ENCODE measurements at places on chromosomes 3 and 15.

GRCh38 chr15:101534376-101534970 lies 45.0 kb upstream of the PCSK6 start:
- no peak for DNase-seq

DNA sequence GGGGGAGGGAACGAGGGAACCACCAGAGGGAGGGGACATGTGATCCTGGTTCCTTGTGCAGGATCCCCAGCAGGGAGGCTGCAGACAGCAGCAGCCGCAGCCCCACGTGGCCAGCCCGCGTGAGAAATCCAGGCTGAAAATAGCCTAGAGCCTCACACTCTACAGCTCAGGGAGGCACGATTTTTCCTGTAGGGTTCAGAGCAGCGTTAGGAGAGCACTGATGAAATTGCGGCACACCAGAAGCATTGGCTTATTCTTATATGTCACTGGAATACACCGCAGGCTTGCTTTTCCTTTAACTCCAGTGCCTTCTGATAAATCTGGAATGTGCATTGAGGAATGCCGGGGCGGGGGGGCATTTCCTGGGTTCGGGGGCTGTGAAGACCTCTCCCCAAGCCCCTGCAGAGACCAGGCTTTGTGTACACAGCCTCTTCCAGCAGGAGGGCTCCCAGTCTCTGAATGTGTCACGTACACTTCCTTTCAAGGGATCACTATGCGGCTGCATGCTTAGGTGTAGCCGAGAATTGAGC lies 193.0 kb downstream of the ATP10A start:
- no peak for DNase-seq

DNA sequence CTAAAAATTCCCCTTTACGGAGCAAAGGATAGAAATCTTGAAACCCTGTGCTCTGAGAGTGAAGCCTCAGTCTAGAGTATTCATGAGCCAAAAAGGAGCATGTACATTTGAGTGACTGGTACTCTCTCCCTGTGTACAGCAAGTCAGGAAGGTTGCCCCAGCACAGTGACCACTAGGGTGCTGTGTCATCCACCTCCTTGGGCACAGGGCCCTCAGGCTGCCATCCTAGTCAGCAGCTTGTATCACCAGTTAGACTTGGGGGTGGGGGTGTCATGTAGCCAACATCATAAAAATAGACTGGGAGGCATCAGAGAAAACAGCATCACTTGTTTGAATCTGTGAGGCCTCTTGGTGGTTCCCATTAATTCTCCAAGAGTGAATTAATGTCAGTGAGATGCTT lies 12.0 kb downstream of the NME9 start:
- no peak for DNase-seq

DNA sequence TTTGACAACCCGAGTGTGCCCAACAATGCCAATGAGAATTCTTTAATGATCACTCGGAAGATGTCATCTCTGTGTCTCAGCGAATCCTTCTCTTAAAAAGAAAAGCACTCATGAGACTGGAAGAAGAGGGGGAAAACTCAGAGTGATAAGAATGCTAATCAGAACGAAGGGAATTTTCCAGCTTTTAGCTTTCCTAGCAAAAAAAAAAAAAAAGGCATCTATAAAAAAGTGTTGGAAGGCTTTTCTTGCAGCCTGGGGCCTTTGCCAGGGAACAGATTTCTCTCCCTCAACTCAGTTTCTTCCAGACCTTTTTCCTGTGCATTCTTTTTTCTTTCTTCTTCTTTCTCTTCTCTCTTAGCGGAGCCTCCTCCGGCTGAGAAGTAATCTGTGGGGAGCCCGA lies 80.5 kb upstream of the NEO1 start:
- DNase-seq, result no peak

GRCh38 chr3:166743481-166744134 lies 636.5 kb downstream of the ZBBX start:
- no peak for DNase-seq

- no peak for DNase-seq
These were observed 24.2 kb upstream of the CMTM7 start for GRCh38 chr3:32367442-32367841.

DNA sequence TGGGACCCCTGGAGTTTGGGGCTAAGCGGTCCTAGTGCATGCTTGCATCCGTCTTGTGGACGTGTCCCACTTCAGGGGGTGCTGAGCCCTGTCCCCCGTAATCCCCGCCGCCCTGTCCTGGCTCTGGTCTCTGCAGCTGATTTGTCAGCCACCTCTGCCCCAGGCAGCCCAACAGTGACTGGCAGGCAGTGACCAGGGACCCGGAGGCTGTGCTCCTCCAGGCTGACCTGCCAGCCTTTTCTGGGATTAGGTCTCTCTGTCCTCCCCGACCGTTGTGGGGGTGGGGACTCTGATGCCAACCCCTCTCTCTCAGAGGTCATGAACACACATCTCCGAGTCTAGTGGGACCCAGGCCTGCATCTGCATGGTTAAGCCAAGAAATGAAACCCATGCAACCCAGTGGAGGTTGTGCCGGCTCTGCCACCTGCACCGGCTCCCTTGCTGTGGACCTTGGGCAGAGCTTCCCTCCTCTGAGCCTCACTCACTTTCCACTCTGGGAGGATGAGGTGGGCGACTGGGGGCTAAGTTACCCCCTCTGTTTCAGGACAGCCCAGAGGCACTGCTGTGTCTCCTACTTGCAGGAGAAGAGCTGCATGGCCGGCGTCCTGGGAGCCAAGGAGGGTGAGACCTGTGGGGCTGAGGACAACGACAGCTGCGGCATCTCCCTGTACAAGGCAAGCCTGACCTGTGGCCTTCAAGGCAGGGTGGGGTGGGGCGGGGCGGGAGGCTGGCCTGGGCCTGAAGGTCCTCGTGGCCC lies 60.2 kb downstream of the FBLN2 start:
- DNase-seq, result no peak

GRCh38 chr15:59216911-59217310 lies 10.3 kb downstream of the LDHAL6B start:
- no peak for DNase-seq

GRCh38 chr3:73070675-73071575 lies 9.5 kb downstream of the EBLN2 start:
- DNase-seq, result no peak

DNA sequence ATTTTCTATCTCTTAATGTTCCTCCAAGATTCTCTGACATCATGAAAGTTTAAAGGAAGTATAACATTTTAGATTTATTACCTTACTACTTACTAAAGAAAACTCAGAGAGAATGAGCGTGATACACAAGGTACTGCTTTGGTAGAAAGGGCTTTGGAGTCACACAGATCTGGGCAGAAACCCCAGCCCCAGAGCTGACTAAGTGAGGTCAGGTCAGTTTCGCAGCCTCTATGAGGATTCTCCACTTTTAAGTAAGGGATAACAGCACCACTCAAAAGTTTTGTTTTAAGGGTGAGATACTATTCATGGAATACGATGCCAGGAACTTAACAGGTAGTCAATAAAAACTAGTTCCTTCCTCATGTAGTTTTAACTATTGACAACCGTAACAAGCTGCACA lies 76.1 kb downstream of the CLDN11 start:
- no peak for DNase-seq

DNA sequence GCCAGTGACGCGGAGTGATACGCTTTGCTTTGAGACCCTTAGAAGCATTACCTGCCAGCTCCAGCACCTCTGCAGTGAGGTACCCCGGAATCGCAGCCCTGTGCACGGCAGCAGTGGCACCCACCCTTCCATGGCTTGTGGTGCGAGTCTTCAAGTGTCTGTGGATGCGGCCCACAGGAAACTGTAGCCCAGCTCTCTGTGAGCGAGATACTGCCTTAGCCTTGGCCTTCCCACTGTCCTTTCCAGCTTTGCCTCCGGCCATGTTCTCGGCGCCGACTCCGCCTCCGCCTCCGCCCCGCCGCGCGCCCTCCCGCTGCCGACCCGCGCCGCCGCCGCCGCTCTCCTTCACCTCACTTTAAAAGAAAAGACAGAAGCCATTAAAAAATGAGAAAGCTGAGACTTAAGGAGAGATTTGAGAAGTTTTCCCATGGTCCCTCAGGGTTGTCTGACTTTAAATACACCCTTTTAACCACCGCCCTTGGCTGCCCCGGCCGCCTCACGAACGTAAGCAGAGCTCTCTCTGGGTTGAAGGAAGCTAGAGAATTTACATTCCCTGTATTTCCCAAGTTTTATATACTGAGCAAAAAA lies 78.5 kb upstream of the FAM174B start:
- DNase-seq, result no peak

- DNase-seq, result no peak
These were observed 26.2 kb downstream of the RTP3 start for GRCh38 chr3:46524008-46524407.

DNA sequence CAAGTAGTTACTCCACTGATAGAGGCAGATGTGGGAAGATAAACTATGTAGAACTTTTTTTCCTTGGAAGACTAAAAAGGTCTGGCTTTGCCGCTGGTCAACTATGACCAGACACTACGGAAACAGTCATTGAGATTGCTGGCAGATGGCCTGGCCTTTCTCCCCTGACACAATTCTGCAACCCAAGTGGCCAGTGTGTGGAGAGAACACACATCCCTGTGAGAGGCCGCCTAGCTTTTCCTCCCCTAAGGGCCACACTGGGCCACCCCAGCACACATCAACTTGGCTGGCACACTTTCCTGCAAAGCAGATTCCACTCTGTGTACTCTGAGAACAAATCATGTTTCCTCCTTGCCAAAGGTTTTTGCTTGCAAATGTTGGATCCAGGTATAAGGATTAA lies 10.4 kb upstream of the TJP1 start:
- no peak for DNase-seq

- DNase-seq, result no peak
These were observed 52.8 kb upstream of the THUMPD3 start for GRCh38 chr3:9310043-9310442.

- no peak for DNase-seq
These were observed 261.7 kb downstream of the SLC9A9 start for GRCh38 chr3:143586576-143586975.

DNA sequence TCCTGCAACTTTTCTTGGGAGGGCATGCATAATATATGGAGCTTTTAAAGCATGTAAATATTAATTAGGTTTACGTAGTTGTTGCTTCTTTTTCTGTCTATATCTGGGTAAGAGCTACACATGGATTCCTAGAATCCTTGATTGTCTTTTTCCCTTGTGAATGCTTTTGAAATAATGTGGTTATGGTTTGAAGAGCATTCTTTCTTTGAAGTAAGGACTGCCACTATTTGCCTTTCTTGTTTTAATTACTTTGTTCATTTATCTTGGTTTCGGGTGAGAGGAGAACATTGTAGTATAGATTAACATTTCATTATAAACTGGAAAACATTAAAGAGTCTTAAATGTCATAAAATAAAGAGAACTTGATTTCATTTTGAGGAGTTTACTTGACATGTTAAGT lies 674.0 kb downstream of the ZBBX start:
- DNase-seq, result no peak

DNA sequence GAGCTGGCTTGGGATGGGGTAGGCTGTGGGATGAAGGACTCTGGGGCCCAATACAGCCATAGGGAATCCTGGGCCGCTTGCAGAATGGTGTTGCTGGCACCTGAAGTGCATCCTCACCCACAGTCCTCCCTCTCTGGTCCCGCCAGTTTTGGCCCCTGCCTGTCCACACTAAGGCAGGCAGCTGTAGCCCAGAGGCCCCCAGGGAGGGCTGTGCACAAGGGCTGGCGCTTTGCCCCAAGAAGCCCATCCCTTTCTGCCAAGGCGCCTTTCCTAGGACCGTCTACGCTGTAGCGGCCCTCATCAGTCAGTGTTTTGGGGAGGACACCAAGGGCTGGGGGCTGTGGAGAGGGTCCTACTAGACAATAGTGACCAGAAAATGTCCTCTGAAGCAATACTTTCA lies 116.2 kb upstream of the ABHD17C start:
- DNase-seq, result no peak

GRCh38 chr3:27986234-27986879 lies 255.1 kb upstream of the CMC1 start:
- no peak for DNase-seq

- no peak for DNase-seq
These were observed 129.7 kb upstream of the ROPN1 start for GRCh38 chr3:124121379-124122312.

DNA sequence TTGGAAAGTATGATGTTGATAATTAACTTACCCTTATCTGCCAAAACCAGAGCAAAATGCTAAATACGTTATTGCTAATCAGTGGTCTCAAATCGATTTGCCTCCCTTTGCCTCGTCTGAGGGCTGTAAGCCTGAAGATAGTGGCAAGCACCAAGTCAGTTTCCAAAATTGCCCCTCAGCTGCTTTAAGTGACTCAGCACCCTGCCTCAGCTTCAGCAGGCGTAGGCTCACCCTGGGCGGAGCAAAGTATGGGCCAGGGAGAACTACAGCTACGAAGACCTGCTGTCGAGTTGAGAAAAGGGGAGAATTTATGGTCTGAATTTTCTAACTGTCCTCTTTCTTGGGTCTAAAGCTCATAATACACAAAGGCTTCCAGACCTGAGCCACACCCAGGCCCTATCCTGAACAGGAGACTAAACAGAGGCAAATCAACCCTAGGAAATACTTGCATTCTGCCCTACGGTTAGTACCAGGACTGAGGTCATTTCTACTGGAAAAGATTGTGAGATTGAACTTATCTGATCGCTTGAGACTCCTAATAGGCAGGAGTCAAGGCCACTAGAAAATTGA lies 59.7 kb downstream of the DCUN1D1 start:
- no peak for DNase-seq

DNA sequence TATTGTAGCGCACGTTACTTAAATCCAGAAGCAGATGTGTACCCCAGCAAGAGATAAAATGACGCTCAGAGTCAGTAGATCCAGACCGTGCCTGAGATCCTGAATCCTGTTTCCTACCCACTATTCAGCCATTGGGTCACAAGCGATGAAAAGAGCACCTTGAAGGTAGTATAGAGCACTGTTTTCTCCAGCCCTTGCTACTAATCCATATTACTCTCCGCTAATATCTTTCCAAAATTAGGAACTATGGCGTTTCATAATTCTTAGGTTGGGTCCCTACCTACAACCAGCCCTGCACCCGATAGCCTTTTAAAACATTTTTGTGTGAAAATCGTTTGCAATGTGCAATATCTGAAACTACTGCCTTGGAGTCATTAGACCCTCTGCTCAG lies 596 bp downstream of the BTD start:
- no peak for DNase-seq

DNA sequence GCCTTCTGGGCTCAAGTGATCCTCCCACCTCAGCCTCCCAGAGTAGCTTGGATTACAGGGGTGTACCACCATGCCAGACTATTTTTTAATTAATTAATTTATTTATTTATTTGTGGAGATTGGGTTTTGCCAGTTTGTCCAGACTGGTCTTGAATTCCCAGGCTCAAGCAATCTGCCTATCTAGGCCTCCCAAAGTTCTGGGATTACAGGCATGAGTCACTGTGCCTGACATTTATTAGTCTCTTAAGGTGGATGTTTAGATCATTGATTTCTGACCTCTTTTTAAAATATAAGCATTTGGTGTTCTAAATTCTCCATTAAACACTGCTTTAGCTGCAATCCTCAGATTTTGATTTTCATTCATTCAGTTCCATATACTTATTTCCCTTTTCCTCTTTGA lies 15.6 kb downstream of the FBXW12 start:
- no peak for DNase-seq

DNA sequence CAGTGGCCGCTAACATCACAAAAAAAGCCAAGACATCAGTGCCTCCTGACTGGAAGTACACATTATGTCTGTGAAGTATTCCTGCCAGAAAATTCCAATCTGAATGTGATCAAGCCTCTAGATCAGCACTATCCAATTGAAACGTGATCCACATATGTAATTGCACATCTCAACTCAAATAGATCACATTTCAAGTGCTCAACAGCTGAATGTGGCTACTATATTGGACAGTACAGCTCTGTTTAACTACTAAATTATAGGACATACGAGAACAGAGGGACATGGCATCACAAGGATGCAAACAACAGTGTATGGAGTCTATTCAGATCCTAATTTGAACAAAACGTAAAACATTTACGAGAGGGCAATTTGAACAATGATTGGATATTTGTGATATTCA lies 542 bp upstream of the UBAP1L start:
- no peak for DNase-seq
